HepG2 (cell line): ENCODE measurements at places on chromosomes 4 and X.

- no peak for DNase-seq
These were observed 77.5 kb upstream of the ELOVL6 start for GRCh38 chr4:110275871-110276270.

DNA sequence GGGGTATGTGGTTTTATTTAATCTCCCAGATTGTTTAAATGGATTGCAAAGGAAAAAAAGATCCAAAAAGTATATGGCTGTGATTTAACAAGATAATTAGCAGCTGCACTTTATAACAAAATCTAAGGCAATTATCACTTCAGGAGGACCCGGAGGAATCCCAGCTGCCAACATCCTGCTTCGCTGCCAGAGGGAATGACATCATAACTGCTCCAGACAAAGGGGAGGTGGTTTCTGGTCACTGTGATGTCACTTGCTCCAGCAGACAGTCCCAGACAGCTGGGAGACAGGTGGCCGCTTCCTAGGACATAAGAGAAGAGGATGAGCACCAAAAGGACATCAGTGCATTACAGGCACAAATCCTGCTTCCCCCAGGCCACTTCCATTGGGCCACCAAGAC, 371.0 kb downstream of the BCOR start:
- DNase-seq: no peak

DNA sequence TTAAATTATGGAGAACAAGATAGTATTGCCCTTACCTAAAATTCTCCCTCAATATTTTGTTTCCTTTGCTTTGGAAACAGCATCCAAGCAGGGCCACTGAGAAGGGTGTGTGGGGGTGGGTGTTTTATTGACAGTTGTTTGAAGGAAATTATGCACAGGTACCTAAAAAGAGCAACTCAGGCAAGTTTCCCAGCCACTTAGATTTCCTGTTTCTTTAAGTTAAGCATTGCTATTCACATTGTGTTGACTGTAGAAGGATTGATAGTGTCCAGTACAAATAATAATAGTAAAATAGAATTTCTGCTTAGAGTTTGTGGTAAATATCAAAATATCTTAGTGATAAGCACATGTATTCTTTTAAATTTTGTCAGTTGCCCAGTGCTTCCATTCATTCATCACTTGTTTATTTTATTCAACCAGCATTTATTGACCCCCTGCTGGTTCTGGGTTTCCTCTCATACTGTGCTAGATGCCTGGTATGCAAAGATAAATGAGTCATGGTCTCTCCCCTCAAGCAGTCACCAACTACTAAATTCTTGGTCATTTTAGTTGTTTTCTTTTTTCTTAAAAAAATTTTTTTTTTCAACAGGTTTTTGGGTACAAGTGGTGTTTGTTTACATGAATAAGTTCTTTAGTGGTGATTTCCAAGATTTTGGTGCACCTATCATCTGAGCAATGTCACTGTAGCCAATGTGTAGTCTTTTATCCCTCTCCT, 50.0 kb downstream of the GALNT7 start:
- no peak for DNase-seq

DNA sequence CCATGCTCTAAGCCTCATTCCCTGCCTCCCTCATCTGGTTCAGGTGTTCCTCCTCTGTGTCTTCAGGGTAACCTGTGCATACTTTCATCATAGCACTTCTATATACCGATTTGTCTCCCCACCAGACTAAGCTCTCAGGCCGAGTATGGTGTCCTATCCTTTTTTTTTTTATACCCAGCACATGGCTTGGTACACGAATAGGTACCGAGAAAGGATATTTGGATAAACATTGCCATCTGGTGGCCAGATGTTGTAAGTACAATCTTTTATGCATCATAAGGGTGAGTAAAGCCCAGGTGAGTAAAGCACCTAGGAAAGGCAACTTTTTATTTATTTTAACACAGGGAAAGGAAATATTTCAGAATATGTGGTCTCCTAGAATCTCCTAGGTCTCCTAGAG, 68.4 kb downstream of the MID2 start:
- peak; percentile 47 for DNase-seq

DNA sequence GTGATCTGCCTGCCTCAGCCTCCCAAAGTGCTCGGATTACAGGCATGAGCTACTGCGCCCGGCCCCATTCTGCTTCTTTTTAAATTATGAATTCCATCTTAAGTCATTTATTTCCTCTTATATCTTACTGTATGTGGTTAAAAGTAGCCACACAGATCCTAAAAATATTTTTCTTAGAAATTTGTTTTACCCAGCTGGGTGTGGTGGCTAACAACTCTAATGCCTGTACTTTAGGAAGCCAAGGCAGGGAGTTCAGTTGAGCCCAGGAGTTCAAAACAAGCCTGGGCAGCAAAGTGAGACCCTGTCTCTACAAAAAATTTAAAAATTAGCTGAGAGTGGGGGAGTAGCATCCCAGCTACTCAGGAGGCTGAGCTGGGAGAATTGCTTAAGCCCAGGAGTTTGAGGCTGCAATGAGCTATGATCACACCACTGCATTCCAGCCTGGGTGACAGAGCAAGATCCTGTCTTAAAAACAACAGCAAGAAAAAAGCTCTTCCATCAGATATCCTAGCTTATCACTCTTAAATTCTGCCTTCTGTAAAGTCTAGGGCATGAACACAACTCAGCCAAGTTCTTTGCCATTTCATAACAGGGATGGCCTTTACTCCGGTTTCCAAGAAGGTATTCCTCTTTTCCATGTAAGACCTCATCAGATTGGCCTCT, 15.1 kb upstream of the AFF1 start:
- DNase-seq: no peak

DNA sequence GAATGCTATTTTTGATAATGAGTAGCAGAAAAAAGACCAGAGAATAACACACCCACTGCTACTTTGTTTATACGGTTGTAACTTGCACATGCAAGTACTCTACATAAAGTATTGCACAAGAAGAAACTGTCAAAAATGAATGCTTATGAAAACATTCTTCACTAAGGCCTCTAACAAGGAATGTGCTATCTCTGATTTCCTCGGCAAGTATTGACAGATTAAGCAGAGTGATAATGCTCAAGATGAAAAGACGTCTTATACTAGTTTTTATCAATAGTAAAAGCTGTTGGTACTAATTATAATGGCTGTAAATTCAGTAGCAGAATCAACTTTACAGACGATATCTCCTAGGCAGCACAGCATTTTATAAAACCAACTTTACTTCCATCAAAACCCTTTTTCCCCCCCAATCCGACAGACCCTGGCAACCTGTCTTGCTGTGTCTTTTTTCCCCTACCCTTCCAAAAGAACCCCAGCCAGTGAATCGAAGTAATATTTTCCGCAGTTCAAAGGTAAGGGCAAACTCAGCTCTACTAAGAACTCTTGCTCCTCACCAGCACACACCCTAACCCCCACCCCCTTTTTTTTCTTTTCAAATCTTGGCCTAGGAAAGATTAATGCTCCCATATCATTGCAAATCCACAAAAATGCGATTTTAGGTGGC, 1.5 kb downstream of the FRYL start:
- DNase-seq: peak; percentile 19

DNA sequence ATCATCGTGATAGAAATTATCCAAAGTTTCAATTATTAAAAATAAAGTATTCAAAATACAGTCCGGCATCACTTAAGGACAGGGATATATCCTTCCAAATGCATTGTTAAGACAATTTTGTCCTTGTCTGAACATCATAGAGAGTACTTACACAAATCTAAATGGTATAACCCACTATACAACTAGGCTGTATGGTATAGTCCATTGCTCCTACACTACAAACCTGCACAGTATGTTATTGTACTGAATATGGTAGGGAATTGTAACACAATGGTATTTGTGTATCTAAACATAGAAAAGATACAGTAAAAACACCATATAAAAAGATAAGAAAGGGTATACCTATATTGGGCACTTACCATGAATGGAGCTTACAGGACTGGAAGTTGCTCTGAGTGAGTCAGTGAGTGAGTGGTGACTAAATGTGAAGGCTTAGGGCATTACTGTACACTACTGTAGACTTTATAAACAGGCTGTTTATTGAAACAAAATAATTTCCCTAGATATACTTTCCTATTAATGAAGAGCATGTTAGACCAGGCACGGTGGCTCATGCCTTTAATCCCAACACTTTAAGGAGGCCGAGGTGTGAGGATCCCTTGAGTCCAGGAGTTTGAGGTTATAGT, 44.8 kb upstream of the PTPN13 start:
- DNase-seq: no peak

DNA sequence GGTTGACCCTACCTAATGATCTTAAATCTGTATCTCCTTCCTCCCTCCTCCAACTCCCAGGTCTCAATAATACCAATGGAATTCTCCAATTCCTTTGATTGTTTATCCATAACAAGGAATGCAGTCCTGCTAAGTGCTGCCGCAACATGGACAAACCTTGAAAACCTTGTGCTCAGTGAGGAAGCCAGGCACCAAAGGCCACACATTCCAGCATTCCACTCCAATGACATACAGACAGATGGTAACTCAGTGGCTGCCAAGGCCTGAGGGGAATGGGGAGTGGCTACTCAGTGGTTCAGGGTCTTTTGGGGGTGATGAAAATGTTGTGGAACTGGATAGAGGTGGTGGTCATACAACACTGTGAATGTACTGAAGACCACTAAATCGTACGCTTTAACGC, 10.4 kb downstream of the HAUS7 start:
- DNase-seq: peak; percentile 23

- peak; percentile 11 for DNase-seq
These were observed 68.6 kb downstream of the CHST7 start for GRCh38 chrX:46642145-46642544.

- no peak for DNase-seq
These were observed 6.6 kb downstream of the ARL9 start for GRCh38 chr4:56512166-56512565.

GRCh38 chr4:106095408-106095807, 200.1 kb downstream of the NPNT start:
- DNase-seq: peak; percentile 32

DNA sequence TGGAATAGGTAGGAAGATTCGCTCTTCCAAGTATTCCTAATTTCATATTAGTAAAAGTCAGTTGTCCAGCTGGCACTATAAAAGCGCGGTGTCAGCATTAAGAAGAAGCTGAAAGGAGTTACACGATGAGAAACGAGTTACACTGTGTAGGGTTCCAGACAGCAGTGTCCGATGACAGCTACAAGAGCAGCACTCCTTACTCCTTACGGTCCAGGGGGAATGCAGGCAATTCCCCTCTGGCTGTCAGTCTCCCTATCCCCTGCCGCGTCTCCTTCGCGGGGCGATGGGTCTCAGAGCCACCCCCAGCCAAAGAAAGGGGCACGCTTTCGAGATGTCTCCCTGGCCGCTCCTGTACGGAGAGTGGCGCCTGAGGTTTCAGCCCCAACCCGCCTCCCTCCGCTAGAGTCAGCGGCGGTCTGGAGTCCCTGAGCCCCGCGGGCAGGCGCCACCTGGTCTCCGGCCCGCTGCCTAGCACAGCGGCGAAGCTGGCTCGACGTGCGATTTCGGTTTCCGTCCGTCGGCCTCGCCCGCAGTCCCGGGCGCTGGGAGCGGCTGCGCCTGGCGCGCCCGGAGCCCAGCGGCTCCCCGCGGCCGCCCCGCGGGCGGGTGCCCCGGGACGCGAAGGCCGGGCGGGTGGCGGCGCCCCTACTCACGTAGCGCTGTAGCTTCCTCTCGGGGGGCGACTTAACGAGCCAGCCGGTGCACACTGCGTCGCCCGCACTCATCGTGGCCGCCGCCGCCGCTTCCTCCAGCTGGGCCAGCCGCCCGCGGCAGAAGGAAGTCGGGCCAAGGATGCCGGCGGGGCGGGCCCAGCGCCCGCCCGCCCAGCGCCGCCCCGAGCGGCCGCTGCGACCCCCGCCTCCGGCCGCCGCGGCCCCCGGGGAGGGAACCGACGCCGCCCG, at the start of gene GAB3:
Gene GAB3, minus strand, starts transcription at position 777 of the 902 bp plus-strand sequence. Its CDS starts 52 bp downstream, at position 725.
- DNase-seq: no peak

- no peak for DNase-seq
These were observed 720.9 kb downstream of the RAPGEF2 start for GRCh38 chr4:159823743-159824142.

DNA sequence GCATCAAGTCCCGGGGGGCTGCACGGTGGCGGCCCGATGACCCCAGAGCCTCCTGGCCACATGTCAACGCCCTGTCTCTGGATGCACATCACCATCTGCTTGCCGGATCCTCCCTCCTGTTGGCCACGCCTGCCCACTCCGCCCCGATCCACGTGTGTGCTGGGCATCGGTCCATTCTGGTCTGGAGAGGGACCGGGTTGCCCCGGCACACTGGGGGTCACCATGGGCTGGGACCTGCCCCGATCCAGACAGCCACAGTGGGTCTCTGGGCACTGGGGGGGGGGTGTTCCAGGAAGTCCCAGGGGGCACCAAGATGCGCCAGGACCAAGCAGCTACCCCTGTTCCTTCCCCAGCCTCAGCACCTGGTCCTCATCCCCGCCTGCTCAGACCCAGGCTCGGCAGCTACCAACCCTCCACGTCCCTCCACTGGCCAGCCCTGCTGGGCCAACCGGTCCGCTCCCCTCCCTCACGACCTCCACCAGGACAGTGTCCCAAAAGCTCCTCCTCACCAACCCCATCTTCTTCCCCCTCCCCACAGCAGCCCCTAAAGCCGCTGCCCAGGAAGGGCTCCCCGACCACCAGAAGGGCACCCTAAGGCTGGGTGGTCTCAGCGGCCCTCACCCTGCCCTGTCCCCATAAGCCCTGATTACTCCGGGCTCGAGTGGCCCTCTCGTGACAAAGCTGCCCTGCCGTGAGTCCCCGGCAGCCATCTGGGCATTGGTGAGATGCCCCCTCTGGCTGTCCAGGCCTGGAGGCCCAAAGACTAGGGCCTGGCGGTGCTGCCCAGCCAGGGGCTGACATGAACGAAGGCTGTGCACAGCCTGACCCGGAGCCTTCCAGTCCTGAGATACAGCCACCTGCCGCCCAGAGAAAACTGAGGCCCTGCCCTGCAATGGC, 4.6 kb downstream of the CTBP1 start:
- no peak for DNase-seq

DNA sequence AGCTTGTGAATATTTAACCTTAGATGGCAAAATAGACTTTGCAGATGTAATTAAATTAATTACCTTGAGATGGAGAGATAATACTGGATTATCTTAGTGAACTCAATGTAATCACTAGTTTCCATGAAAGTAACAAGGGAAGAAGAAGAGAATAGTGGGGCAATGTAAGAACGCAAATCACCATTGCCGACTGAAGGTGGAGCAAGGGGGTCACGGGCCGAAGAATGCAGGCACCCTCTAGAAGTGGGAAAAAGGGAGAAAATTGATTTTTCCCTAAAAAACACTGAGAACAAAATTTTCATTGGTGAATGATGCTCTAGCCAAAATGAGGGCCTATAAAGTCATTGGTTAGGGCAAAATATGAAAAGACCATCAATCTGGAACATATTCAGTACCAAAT, 375.6 kb upstream of the EPHA5 start:
- DNase-seq: no peak

GRCh38 chrX:252957-253291, 28.3 kb upstream of the PLCXD1 start:
- no peak for DNase-seq

- no peak for DNase-seq
These were observed 32.1 kb downstream of the NELFA start for GRCh38 chr4:1976416-1977352.
